ENCODE measurements at places on chromosomes 3 and 15.
A peak's percentile ranks its signal among the peaks of the same experiment; 100 is the strongest.

DNA sequence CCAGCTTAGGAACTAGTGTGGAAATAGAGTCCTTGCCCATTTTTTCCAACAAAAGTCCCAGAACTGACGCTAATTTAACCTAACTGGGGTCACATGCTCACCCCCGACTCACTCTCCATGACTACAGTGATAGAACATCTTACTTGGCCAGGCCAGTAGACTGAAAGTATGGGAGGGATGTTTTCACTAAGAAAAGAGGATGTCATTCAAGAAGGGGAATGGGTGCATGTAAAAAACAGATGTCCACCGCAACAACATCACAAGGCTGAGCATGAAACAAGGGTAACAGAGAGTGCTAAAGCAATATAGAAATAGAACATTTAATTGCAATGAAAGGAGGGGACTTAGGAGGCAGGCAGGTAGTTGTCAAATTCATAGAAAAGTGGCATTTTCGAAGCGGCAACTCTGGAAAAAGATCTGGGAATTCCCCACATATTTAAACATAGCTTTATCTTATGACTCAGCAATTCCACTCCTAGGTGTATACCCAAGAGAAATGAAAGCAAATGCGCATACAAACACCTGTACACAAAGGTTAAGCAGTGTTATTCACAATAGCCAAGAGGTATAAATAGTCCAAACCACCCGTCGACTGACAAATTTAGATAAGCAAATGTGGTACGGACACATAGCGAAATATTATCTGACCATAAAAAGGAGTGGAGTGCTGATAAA lies 41.1 kb upstream of the UBE2E2 start:
- DNase-seq, result no peak

- no peak for DNase-seq
Observed at GRCh38 chr3:22565393-22565792, 637.7 kb upstream of the UBE2E2 start.

- no peak for DNase-seq
Observed at GRCh38 chr15:40082195-40082883, 26.3 kb downstream of the BMF start.

DNA sequence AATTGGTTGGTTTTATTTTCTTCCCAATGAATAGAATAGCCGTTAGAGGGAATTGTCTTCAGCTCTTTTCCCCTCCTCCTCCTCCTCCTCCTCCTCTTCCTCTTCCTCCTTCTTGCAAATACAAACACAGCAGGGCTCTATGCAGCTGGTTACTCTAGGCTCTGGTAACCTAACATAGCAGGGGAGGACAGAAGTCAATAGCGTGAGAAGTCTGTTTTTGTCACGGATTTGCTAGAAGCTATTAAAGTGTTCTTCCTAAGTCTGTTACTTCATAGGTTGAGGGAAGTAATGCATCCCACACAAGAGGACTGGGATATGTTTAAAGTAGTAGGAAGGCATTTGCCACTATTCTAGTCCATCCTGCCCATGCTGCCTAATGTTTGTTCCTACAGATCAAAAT lies 374.7 kb upstream of the TPRG1 start:
- no peak for DNase-seq

GRCh38 chr15:31216215-31216911 lies 110.3 kb upstream of the KLF13 start:
- peak; percentile 86 for DNase-seq

- no peak for DNase-seq
Observed at GRCh38 chr3:32500231-32500630, 2.4 kb downstream of the CMTM6 start.

- no peak for DNase-seq
Observed at GRCh38 chr3:190366133-190366532, 21.8 kb upstream of the CLDN16 start.

Data from endodermal cell (in vitro differentiated cells).